Caco-2 (cell line): ENCODE measurements at places on chromosomes 11 and 22. TPM values are rescaled to one million over a fixed set of nuclear protein-coding genes. Genes with fewer than 3 reads are reported as not detected.
A peak's percentile ranks its signal among the peaks of the same experiment; 100 is the strongest.

MUC2 gene
- 0.05 and 0.35 TPM in 2 replicates for total RNA-seq

SAA4 gene
- not detected in 2 replicates for total RNA-seq

KRTAP5-2 gene
- not detected in 2 replicates for total RNA-seq

TMPRSS5 gene
- total RNA-seq, result 2.4 and 2.7 TPM in 2 replicates

NXPE1 gene
- total RNA-seq, result not detected in 2 replicates

NCAM1 gene
- 0.95 and 1.1 TPM in 2 replicates for total RNA-seq

CRYBB3 gene
- total RNA-seq, result 0.65 TPM in 1 of 2 replicates, not detected in the other

NPAS4 gene
- total RNA-seq, result not detected in 2 replicates

TUBA8 gene
- 0.56 and 0.73 TPM in 2 replicates for total RNA-seq

KCNJ5 gene
- not detected in 2 replicates for total RNA-seq

SORL1 gene
- 26.3 and 34.0 TPM in 2 replicates for total RNA-seq

TCIRG1 gene
- total RNA-seq, result 2.7 and 2.8 TPM in 2 replicates

GRCh38 chr11:12243911-12244550 lies 133.3 kb upstream of the PARVA start:
- H3K27ac ChIP-seq, result peak overlapping the region; percentile 0
- H3K27me3 ChIP-seq, result no peaks in the 10 kb centered on the region
- H3K4me3 ChIP-seq, result no peak overlapping the region
- H3K36me3 ChIP-seq, result 0 out of 2 replicates have a peak, but pooled peaks cover 2% of the 10 kb centered on the region
- H3K4me1 ChIP-seq, result peaks cover 53% of the 10 kb centered on the region

GRCh38 chr11:27100534-27100933 lies 59.9 kb downstream of the BBOX1 start:
- DNase-seq, result no peak
- H3K27ac ChIP-seq, result no peak overlapping the region
- H3K4me3 ChIP-seq, result no peak overlapping the region

- H3K36me3 ChIP-seq, result no peaks in the 10 kb centered on the region
- H3K4me3 ChIP-seq, result no peak overlapping the region
- H3K27me3 ChIP-seq, result no peaks in the 10 kb centered on the region
- H3K4me1 ChIP-seq, result peaks cover 12% of the 10 kb centered on the region
Observed at GRCh38 chr11:13210424-13210823, 67.2 kb upstream of the BMAL1 start.

- no peak for DNase-seq
- H3K36me3 ChIP-seq, result no peaks in the 10 kb centered on the region
- H3K4me3 ChIP-seq, result no peak overlapping the region
- no peak overlapping the region for H3K27ac ChIP-seq
Observed at GRCh38 chr11:95589893-95590612, 199.5 kb downstream of the FAM76B start.

DNA sequence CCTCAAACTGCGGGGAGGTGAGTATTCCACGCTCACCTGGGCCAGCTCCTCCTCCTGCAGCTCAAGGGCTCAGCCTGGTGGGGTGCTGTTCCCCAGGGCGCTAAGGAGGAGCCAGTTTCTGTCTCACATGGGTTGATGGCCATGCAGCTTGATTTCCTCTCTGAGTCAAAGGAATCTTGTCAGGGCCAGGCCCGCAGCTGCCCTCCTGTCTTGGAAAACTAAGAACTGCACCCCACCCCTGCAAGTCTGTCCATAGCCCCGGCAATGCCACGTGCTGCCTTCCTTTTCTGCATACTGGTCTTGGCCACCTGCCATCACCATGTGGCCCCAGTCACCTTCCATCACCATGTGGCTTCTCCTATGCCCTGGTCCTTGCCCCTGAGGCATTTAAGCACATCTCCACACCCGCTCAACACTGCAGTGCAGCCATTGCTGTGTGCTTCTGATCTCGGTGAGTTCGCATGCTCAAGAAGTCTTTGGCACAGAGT lies 35.2 kb upstream of the CLDN5 start:
- no peaks in the 10 kb centered on the region for H3K4me1 ChIP-seq
- H3K36me3 ChIP-seq, result no peaks in the 10 kb centered on the region
- H3K27me3 ChIP-seq, result no peaks in the 10 kb centered on the region
- DNase-seq, result no peak

DNA sequence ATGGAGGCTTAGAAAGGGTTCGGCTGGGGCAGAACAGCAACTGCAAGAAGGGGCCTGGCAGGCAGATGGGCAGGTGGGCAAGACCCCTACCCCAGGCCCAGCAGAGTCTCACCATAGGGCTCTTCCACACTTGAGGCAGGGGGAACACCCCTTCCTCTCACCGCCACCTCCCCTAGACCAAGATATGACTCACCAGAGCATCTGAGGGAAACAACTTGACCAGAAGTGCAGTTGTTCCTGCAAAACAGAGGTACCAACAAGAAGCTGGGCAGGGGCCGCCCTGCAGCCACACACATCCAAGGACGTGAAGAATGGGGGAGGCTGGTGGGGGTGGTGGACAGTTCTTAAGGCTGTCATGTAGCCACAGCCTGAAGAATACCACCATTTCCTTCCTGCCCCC lies 10.9 kb downstream of the TMPRSS5 start:
- no peak overlapping the region for H3K27ac ChIP-seq
- 0 out of 2 replicates have a peak, but pooled peaks cover 2% of the 10 kb centered on the region for H3K36me3 ChIP-seq
- H3K27me3 ChIP-seq, result no peaks in the 10 kb centered on the region
- no peak for DNase-seq

- peaks cover 3% of the 10 kb centered on the region for H3K36me3 ChIP-seq
- no peaks in the 10 kb centered on the region for H3K27me3 ChIP-seq
- H3K4me3 ChIP-seq, result no peak overlapping the region
- no peak overlapping the region for H3K27ac ChIP-seq
- no peak for DNase-seq
- no peaks in the 10 kb centered on the region for H3K4me1 ChIP-seq
Observed at GRCh38 chr22:46972256-46972655, 209.8 kb downstream of the TBC1D22A start.

DNA sequence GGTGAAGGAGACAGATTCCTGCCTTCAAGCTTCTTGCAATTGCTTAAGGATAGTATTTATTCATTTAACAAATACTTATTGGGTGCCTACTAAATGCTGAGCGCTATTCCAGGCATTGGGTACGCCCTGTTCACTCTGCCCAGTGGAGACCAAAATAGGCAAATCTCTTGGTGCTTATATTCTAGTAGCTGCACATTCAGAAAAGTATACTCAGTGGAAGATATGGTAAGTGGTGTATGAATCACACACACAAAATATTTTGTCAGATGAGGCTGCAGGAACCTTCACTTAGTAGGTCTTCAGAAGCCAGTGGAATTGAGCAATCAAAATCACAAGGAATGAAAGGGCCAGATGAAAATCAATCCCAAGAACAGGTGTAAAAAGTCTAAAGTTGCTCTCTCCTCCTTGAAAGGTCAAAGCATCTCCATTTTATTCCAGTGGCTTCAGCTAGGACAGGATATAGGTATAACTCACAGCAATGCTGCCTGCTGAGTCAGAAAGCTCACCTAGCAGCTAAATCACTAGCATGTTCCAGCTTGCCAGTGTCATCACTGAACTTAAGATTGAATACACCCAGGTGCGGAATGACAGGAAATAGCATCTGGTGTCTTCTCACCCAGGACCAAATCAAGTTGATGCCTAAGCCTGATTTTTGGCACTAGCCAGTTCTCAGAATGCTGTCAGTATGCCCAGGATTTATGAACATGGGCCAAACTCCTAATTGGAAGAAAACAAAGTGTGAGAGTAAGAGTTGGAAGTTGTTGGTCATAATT lies 83.9 kb downstream of the AMOTL1 start:
- H3K4me1 ChIP-seq, result no peaks in the 10 kb centered on the region
- no peak for DNase-seq
- H3K36me3 ChIP-seq, result peaks cover 15% of the 10 kb centered on the region
- no peaks in the 10 kb centered on the region for H3K27me3 ChIP-seq

GRCh38 chr11:63999349-64000025 lies 13.2 kb downstream of the OTUB1 start:
- peaks cover 4% of the 10 kb centered on the region; the same call in 1 of the 2 replicates for H3K36me3 ChIP-seq
- no peak overlapping the region for H3K4me3 ChIP-seq
- H3K27me3 ChIP-seq, result no peaks in the 10 kb centered on the region
- no peak overlapping the region for H3K27ac ChIP-seq
- no peaks in the 10 kb centered on the region for H3K4me1 ChIP-seq

DNA sequence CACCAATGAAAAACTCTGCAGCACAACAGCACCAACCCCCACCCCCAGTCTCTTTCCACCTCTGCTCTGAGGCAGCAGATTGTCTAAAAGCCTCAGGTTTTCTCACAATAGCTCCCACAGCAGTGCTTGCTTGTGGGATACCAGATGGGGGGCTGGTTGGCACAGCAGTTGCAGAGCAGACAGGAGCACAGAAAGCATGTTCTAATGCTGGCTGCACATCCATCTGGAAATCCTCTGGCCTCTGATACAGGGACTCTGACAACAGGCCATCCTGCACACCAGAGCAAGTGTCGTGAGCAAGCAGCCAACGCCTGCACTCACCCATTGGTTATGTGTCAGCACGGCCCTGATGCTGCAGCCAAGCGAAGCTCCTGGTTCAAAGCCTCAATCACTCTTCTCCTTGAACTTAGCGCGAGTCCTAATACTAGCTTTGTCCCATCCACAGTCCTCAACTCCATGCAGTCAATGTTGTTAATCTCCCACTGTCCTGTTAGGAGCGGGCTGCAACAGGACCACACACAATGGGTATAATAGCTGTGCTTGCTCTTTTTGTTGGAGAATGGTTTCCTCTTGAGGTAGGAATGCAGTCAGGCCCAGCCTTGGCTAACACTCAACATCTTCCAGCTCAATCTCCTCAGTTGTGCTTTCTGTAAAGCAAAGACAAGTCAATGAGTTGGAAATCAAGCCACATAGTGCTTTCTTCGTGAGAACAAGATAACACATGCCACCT lies 30.3 kb downstream of the VSTM5 start:
- H3K4me1 ChIP-seq, result peaks cover 44% of the 10 kb centered on the region
- H3K27me3 ChIP-seq, result no peaks in the 10 kb centered on the region
- H3K36me3 ChIP-seq, result no peaks in the 10 kb centered on the region

GRCh38 chr22:17047656-17048055 lies 37.1 kb upstream of the IL17RA start:
- no peaks in the 10 kb centered on the region for H3K27me3 ChIP-seq
- H3K4me1 ChIP-seq, result no peaks in the 10 kb centered on the region
- DNase-seq, result no peak
- no peaks in the 10 kb centered on the region; the same call in 1 of the 2 replicates for H3K36me3 ChIP-seq
- no peak overlapping the region for H3K4me3 ChIP-seq

DNA sequence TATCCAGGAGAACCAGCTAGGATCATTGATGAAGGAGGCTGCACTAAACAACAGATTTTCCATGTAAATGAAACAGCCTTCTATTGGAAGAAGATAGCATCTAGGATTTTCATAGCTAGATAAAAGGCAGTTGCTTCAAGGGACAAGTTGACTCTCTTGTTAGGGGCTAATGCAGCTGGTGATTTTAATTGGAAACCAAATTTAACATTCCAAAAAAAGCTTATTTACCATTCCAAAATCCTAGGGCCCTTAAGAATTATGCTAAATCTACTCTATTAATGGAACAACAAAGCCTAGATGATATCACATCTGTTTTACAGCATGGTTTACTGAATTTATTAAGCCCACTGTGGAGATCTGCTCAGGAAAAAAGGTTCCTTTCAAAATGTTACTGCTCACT lies 66.5 kb upstream of the GRK2 start:
- no peaks in the 10 kb centered on the region for H3K27me3 ChIP-seq
- peaks cover 6% of the 10 kb centered on the region for H3K36me3 ChIP-seq
- H3K4me1 ChIP-seq, result no peaks in the 10 kb centered on the region
- no peak overlapping the region for H3K27ac ChIP-seq

- no peaks in the 10 kb centered on the region for H3K4me1 ChIP-seq
- DNase-seq, result no peak
- no peak overlapping the region for H3K4me3 ChIP-seq
- no peak overlapping the region for H3K27ac ChIP-seq
Observed at GRCh38 chr11:33919645-33920044, 27.8 kb upstream of the LMO2 start.

GRCh38 chr11:122275508-122275907 lies 159.5 kb upstream of the BLID start:
- no peak for DNase-seq
- H3K36me3 ChIP-seq, result no peaks in the 10 kb centered on the region
- H3K27ac ChIP-seq, result no peak overlapping the region
- H3K4me1 ChIP-seq, result no peaks in the 10 kb centered on the region

DNA sequence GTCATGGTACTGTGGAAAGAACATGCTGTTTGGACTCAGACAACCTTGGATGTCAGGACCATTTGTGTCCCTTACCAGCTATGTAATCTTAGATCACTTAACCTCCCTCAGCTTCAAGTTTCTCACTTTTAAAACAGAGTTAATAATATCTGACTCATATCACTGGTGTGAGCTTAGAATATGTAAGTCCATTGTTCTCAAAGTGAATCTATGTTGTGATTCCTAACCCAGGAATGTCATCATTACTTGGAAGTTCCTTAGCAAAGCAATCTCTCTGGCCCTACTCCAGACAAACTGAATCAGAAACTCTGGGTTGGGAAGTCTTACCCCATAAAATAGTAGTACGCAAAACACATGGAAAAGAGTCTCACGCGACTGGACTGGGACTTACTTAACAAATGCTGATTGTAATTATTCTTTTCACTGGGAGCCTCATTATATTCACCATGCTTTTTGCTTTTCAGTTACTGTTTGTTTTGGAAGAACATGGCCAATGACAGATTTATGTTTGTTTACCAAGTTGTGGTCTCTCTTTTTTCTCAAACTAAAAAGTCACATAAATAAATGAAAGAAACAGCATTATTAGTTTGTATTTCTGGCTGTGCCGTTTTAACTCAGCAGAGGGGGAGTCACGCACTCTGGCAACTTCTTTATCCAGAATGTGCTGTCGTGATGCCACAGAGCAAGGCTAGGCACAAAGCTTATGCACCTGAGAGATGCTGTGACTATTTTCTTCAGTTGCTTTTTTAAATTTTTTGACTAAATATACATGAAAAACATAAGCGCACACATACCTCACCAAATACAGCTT lies 217.7 kb upstream of the CTSC start:
- DNase-seq, result no peak
- no peak overlapping the region for H3K4me3 ChIP-seq
- no peak overlapping the region for H3K27ac ChIP-seq
- H3K27me3 ChIP-seq, result no peaks in the 10 kb centered on the region

DNA sequence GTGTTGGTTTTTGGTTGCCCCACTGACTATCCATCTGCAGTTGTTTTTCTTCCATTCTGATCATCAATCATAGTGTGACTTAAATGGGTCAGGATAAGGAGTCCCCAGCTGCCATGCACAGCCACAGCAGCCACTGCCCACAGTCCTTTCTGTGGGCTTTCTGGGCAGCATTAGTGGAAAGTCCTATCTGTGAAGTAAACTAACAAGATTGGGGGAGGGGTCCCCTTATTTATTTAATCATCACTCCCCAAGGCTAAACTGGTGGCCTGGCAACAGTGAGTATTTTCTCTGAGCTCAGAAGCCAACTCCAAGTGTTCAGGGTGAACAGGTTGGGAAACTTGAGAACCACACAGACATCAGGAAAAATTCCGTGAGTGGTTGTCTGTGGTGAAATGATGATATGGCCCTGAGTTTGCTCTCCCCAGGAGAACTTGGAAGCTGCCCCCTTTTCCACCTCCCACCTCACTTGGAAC lies 145.0 kb downstream of the CCDC34 start:
- peaks cover 9% of the 10 kb centered on the region for H3K4me1 ChIP-seq
- H3K27ac ChIP-seq, result no peak overlapping the region
- H3K4me3 ChIP-seq, result no peak overlapping the region
- H3K36me3 ChIP-seq, result peaks cover 3% of the 10 kb centered on the region; the same call in 1 of the 2 replicates
